Germinal center (tissue), 1 donor: ENCODE measurements at places on chromosomes 16 and 17.

DNA sequence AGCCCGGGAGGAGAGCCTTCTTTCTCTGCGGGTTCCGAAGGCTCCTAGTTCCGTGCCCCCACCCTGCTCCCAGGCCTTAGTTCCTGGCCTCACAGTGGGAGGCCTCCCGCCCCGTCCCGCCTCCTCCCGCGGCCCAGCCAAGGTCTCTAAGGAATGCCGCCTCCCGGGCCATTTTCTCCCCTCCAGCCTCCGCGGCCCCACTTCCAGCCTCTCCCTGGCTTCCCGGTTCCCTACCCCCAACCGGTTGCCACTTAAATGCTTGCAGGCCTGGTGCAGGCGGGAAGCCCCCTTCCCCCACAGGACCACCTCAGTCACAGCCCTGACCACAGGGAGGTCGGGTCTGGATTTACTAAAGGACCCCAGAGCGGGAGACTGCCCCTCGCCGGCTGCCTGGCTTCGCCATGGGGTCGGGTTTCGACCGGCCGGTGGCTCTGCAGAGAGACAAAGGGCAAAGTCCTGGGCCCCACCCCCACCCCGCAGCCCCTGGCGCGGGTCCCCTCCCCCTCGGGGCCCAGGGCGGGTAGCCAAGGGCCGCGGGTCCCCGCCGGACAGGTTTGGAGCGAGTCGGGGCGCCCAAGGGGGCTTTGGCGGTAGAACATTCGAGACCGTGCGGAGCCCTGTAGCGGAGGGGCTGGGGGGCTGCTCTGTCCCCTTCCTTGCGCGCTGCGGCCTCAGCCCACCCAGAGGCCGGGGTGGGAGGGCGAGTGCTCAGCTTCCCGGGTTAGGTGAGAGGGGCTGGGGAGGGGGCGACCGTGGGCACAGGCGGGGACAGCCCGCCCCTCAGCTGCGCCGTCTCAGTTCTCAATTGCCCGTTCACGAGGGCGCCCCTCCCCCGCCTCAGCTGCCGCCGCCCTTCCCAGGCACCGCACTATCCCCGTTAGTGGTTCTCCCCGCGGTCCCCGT, 16.4 kb downstream of the IGF2BP1 start:
- DNase-seq = no peak

DNA sequence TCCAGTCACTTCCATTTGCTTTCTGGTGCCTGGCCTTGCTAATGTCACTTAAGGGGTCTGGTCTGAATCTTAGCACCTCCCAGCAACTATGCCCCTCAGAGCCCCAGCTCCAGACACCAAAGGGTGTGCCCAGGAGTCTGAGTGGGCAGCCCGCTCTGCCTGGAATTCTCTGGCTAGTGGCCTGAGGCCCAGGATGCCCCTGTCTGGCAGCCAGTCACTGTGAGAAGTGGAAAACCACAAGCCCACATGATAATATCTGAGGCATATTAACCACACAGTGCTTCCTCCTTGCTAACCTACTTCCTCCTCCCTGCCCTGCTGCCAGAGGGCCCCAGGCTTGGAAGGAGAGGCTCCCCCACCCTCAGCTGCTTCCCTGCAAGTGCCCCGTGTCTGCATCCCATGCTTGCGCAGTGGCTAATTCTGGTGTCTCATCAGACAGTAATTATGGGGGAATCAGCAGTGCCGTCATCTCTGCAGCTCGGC, 14.0 kb downstream of the SRCIN1 start:
- no peak for DNase-seq

DNA sequence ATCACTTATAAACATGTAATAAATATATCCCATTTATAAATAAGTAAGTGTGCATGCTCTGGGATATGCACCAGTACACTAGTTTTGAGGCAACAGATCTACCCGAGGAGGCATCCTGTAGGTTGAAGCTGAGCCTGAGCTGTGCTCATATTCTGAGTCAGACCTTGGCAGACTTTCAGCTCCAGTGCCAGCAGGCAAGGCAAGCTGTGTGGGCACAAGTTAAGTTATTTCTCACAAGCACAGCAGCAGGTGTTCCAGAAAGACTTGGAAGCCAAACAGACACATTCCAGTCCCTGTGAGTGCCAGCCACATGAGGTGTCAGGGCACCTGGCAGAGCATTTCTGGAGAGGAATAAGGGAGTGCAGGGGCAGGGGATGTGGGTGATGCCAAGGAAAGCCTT, 1.3 kb upstream of the CLEC19A start:
- DNase-seq = no peak

DNA sequence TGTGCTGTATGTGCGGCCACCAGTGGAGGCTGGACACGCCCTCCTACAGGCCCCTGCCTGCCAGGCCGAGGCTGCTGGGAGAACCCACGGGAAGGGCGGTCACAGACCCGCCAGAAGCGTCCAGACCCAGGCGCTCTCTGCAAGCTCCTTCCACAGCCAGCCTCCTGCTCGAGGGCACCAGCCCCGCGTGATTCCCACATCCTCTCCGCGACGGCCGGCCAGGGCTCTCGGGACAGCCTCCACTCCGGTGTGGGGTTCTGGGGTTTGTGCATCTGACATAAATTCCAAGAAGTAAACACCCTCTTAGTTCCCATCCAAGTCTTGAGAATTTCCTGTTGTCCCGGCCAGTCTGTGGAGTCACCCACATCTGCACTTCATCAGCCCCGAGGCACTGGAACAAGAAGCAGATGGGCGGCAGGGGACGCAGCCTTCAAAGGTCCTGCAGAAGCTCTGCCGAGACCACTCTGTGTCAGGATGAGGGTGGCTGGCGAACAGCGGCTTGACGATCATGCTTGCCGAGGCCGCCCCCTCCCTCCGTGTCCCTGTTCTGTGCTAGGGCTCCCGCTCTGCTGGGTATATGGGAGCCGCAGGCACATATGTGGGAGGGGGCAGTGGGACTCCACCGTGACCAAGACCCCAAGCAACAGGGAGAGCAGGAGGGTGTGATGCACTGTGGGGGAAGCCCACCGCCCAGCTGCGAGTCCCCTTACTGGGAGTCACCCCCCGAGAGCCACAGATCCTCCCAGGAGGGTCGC, 2.4 kb upstream of the TMEM204 start:
- no peak for DNase-seq

- no peak for DNase-seq
Measured at GRCh38 chr17:80682372-80682771, 137.7 kb downstream of the RPTOR start.
